ENCODE measurements at places on chromosomes 13 and 19.

DNA sequence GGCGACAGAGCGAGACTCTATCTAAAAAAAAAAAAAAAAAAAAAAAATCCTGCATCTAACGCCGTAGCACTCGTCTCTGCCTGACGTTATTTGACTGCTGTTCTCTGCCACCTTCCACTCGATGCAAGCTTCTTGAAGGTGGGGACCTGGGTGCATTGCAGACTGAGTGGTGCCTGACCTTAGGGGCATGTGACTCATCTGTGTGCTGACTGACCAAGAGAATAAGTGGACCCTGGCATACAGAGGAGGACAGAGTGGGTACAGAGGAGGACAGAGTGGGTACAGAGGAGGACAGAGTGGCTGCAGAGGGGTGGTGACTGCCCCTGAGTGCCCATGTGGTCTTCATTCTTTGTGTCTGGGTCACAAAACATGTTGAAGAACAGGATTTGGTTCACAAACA, 7.6 kb downstream of the WTIP start:
- no peak for DNase-seq

GRCh38 chr13:41326661-41327060, 15.6 kb downstream of the NAA16 start:
- DNase-seq, result no peak

DNA sequence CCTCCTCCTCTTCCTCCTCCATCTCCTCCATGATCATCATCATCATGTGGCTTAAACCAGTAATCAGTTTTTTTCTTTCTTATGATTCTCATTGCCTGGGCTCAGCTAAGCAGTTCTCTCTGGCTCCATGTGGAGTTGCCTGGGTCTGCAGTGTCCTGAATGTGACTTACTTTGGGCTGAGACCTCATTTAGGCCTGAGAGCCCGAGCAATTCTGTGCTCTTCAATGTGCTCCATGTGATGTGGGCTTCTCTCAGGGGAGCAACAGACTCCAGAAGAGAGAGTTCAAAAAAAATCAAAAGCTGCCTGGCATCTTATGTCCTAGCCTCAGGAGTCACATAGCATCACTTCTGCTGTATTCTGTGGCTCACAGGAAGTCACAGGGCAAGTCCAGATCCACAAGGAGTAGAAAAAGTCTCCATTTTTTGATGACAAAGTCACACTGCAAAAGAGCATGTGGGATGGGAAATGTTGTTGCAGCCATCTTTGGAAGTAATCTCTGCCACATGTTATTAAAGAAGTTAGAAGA, 128.7 kb downstream of the MAB21L1 start:
- DNase-seq, result no peak

DNA sequence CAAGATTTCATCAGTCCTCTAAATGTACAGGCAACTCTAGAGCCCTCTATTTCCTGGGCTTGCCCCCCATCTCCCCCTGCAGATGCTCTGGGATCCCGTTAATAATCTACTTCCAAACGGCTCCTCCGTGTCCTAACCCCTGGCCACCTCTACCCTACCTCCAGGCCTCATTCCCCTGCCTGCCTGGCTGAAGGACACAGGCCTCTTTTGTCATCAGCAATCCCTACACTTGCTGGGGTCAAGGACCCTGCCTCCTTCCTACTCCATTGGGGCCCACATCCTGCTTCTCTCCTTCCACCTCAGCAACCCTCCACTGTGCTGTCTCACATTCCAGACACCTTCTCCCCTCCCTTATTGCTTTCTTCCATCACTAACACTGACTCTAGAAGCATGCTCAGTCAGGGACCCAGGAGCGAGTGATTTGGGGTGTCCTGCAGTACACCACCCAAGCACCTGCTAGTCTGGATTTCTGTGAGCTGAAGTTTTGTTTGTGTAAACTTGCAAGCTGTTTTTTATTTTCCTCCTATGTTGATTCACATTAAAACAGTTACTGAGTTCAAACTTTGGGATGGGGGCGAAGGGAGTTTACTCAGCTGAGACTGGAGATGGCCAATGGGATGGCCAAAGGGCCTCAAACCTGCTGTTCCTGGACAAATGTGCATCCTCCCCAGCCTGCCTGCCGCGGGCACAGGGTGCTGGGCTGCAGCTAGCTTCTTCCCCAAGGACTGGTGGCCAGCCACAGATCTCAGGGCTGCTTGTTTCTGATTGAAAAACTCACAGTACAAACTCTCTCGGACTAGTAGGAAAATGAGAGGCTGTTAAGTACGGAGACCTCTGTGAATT, 314.7 kb downstream of the FOXO1 start:
- no peak for DNase-seq

DNA sequence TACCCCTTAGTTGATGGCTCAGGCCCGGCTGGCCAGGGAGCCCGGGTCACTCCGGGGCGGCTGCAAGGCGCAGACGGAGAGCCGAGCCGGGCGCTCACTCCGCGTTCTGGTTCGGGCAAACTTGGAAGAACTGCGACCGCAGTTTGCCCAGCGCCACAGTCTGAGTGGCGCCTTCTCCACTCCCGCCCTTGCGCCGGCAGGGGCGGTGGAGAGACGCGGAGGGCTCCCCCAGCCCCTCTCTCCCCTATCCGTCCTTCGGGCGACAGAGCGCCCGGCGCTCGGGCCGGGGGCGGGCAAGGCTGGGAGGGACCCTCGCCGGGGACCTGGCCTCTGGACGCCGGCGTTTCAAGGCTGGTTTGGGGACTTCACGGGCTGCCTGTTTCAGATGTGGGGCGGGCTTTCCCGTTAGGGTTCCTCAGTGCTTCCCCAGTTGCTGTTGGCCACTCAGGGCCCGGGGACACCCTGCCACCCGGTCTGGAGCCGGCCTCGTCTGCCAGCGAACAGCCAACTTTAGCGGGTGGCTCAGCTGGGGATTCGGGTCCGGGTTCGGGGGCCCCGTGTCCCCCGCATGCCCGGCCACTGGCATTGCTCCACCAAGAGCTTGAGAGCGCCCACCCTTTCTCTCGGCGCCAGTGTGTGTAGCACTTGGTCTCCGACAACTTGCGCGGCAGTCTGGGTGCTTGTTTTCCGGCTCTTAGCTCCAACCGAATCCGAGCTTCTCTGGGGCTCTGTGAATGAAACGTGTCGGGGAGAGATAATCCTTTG, 1.5 kb downstream of the GPC6 start:
- DNase-seq, result no peak

GRCh38 chr13:83825676-83826075, 56.6 kb downstream of the SLITRK1 start:
- DNase-seq, result no peak

DNA sequence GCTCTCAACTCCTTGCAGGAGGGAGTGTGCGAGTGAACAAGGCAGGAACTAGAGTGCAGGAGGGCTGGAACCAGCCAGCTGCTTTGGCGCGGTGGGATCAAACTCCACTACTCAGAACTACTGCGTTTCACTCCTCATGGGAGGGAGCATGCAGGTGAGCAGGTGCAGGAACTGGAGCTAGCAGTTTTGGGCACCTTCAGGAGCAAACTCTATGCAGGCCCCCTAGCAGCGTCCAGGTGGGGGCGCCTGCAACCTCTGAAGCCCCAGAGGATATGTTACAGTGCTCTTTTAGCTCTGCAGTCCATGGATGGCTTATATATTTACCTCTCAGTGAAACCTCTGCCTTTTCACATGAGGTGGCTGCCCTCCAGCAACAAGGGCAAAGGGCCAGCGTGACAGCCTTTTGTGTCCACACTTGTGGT, 1303.4 kb downstream of the PCDH9 start:
- DNase-seq, result no peak

DNA sequence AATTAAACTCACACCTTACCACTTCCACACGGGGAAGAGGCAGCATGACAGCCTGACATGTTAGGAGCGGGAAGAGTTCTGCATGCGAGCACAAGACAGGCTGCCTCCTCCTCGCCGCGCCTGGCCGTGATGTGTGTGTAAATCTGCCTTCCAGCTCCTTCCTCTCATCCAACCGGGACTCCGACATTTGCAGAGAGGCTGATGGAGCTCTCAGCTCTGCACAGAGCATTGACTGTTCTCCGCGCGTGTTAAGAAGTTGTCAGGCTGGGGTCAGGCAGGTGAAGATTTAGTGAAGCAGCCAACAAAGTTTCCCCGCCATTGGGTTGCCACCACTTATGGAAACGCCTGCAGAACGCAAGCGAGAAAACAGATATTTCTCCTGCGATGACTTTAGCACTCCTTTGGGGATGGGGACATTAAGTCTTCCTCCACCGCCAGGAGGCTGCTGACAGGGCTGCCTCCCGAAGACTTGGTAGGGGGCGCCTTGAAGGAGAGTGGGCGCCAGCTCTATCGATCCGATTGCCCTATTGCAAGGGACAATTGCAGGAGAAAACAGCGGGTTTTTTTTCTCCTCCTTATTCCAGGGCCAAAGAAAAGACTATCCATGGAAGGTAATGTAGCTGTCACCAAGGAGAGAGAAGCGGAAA, 213.9 kb upstream of the TSHZ3 start:
- DNase-seq, result no peak

DNA sequence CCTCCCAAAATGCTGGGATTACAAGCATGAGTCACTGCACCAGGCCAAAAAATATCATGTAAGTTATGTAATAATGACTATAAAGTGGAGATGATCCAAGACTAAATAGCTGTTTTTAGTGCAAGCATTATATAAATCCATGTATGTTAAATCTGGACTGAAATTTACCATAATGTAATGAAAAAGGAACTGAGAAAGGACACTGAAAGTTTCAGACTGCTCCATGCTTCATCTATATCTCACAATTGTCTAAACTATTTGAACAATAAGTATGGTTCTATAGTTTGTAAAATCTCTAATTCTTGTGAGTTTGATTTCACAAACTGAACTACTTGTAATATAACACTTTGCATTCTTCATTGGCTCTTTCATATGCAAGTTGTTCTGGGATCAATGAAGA, 2299.5 kb downstream of the PCDH9 start:
- DNase-seq, result no peak

DNA sequence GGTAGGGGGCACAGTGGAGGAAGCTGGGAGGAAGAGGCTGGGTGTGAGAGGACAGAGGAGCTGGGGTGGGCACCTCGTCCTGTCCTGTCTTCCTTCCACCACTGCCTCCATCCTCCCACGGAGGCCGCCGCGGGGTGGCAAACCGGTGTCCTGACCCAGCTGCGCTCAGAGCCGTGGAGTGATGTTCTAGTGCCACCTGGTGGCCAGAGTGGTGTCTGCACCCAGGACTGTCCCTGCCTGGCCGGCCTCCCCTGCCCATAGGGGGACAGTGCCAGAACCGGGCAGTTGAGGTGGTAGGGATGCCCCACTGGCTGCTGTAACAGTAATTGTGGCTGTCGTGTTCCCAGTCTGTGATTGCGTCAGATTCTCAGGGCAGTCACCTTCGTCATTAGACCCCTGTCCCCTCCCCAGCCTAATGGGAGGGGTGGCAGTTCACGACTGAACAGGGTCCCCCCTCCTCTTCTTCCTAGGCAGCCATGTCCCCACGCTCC, 11.1 kb upstream of the ARRDC2 start:
- DNase-seq, result peak; percentile 87

- peak; percentile 15 for DNase-seq
These were observed 4.8 kb upstream of the LAMP1 start for GRCh38 chr13:113292021-113292862.

DNA sequence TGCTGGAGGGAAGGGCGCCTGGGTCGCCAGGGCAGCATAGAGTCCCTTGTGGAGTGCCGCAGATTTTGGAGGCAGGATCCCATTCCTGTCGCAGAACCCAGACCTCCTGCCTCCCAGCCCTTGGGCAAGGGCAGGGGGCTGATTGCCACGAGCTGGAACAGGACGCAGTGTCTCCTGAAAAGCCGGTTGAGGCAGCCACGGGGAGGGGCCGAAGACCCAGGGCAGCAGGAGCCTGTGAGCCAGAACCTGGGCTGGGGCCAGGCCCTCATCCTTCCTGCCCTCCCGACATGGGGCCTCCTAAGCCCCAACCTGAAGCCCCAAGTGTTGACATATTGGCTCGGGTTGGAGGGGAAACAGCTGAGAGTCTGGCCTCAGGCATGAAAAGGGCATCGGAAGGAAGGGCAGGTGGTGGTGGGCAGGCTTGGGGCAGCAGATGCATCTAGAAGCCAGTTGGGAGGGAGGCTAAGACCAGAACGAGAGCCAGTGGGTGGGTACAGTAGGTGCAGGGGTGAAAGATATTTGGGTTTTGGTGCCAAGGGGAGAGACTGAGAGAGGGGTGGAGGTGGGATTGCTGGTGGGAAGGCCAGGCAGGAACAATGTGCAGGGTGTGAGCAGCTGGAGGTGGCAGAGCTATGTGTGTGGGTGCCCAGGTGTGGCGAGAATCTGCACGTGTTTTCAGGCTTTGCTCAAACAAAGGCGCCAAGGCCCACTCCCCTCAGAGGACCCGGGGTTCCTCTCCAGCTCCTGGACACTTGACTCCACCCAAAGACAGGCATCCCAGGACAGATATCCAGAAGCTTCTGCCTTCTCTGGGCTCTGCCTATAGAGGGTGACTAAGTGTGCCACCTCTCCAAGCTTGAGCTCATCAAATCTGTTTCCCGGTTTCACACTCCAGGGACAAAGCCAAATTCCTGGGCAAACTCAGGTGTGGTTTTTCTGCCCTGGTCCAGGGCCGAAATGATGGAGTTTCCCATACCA, 1.4 kb upstream of the SBSN start:
- no peak for DNase-seq

DNA sequence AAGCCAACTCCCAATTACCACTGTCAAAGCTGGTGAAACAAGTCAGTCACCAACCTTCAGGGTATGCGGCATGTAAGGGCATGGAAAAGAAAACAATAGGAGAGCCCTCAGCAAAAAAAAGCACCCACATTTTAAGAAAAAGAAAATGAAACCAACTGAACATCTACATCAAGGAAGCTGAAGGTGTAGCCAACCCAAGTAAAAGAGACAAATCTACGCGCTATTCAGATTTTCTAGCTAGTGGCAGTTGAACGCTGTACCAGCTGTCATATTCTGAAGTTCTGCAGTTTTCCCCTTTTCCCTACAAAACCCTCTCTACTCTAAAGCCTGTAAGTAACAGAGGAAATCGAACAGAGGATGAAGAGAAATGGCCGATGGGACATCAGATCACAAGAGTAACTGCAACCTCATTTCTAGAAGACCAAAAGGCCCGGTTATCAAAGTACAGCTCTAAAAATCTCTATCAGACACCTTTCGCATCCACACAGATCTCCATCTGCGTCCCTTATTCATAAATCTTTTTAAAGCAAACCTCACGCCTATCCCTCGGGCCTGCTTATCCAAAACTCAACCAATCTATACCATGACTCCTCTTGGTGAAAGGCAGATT, 1.4 kb downstream of the MYCBP2 start:
- no peak for DNase-seq

GRCh38 chr19:42568006-42568405, 26.7 kb downstream of the CEACAM8 start:
- DNase-seq, result no peak

GRCh38 chr19:7000816-7001215, 20.4 kb downstream of the MBD3L2B start:
- DNase-seq, result no peak

DNA sequence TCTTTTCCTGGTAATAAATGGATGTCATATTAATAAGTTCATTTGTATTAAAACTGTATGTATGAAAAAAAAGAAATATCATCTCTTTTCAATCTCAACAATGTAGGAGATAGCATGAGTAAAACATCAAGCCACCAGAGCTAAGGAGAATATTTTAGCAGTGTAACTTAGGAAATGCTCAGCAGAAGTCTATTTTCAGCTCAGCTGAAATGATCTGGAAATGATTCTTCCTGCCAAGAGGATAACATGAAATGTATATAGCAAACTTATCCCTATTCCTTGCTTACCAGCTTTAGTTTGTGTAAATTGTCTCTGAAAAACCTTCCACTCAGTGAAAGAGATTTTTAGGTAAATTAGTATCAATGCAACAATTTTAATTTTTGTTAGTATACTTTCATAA, 1194.4 kb downstream of the SLITRK1 start:
- DNase-seq, result no peak
